Stromal cell of bone marrow (primary cell): ENCODE measurements at places on chromosomes 5 and 9.

- DNase-seq, result no peak
These were observed 139.2 kb downstream of the GABBR2 start for GRCh38 chr9:98569491-98569890.

GRCh38 chr5:133457439-133458355, 154.6 kb downstream of the FSTL4 start:
- DNase-seq, result no peak

DNA sequence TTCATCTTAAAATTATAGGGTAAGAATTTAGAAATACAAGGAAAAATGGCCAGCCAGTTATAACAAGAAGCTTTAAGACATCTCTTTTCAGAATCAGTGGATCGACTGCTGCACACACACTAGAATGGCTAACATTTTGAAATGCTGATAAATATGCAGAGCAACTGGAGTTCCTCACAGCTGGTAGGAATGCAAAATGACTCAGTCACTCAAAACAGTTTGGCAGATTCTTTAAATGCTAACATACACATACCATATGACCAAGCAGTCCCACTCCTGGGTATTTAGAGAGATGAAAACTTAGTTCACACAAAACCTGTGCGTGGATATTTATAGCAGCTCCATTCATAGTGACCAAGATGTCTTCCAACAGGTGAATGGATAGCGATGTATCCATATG, 23.2 kb upstream of the PSAT1 start:
- no peak for DNase-seq

DNA sequence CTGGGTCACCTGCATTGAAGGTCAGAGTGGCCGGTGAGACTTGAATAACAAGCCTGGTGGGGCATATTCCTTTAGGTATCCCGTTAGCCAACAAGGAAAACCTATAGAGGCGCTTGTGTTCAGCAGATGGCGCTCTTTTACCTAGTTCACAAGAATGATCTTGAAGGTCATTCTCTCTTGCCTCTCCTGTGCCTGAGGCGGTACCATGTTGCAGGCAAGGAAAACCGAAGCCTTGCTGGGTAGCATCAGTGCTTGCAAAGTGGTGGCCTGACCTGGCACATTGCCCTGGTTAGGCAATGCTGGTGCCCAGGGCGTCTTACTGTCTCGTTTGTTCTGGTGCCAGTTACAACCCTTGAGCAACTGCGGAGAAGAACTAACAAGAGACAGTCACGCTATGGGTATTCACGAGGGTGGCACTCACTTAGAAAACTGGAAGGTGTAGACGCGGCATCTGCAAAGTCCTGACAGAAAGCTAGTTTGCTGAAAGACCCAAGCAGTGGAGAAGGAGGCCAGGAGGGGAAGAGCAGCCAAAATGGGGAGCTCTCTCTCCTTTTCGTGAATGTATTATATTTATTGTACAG, 56.7 kb downstream of the AOPEP start:
- DNase-seq, result peak; percentile 75

DNA sequence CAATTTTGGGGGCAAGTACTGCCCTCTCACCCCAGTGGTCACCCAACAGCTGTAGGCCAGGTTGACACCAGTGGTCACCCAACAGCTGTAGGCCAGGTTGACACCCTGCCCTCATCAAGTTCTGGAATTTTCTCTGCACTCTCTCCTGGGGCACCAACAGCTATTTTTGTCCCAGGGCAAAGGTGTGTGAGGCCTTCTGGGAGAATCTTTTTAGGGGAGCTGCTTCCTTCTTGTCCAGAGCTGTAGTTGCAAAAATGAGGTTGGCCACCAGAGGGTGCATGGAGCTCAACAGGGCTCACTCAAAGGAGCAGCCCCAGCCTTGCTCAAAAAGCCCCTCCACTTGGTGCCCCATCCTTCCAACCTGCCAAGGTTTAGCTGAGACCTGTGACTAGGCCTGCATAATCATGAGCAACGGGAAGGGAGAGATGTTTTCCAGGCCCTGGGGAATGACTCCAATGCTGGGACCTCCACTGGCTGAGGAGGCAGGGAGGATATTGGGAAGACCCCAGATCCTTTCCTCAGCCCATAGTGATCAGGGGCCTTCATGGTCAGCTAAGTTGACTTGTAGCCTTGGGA, 10.6 kb upstream of the P4HA2 start:
- DNase-seq, result no peak

DNA sequence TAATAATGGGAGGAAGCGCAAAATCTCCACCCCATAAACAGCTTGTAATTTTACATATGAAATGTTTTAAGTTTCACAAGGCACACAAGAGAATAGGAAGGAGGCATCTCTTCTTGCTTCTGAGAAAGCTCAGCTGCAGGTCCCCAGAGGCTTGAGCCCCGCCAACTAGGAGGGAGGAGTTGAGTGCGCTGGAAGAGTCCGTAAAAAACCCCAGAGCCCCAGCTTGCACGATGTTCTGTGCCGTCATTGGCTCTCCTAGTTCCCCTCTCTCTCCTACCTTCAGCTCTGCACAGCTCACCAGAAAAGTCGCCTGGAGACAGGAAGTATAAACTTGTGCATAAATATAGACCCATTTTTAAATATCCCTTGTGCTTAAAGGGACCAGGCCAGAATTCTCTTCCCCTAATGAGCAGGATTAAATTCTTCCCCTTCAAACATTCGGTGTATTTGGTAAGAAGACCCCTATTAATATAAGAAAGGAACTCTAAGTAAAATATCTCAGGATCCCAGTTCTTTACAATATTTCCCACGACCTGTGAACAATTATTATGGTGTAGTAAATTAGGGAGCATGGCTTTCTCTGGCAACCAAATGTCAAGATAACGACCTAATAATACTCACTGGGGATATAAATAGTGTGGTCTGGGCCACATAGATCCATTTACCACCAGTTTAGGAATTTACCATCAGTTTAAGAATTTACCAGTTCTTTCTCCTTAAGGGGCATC, 13.7 kb downstream of the GLRX start:
- DNase-seq, result peak; percentile 86

DNA sequence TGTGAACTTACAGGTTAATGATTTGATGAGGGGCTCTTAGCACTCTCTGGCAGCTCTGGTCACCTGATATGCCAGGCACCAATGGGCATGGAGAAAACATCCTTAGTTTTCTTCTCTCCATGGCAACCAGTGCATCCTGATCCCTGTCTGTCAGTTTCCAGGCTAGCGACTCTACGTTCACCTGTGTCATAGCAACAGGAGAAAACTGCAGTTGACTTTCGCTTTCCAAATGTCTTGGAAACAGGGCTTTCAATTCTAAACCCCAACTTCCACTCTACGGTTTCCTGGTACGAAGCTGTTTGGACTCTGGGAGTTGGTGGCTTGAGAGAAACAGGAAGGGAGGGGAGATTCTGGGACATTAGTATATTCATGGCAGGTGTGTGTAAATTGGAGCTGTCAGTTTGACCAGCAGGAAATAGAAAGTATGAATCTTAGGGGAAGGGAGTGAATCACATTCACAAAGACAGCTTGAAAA, 74.4 kb downstream of the SLC28A3 start:
- DNase-seq, result no peak
